Endodermal cell (in vitro differentiated cells): ENCODE measurements at places on chromosomes 5 and 9. TPM values are rescaled to one million over a fixed set of nuclear protein-coding genes. Genes with fewer than 3 reads are reported as not detected.

Gene KCNN2
- 4.7 and 6.2 TPM in 2 replicates for total RNA-seq

GRCh38 chr5:164361986-164362385 is 856.6 kb downstream of the MAT2B start:
- DNase-seq: no peak

GRCh38 chr5:126253406-126253805 is 169.8 kb upstream of the GRAMD2B start:
- no peak for DNase-seq

- no peak for DNase-seq
Observed at GRCh38 chr9:106758911-106759310, 104.1 kb upstream of the ZNF462 start.

Gene PLPP1
- total RNA-seq: 100 and 108 TPM in 2 replicates
